ENCODE measurements at places on chromosomes 1 and 21.

DNA sequence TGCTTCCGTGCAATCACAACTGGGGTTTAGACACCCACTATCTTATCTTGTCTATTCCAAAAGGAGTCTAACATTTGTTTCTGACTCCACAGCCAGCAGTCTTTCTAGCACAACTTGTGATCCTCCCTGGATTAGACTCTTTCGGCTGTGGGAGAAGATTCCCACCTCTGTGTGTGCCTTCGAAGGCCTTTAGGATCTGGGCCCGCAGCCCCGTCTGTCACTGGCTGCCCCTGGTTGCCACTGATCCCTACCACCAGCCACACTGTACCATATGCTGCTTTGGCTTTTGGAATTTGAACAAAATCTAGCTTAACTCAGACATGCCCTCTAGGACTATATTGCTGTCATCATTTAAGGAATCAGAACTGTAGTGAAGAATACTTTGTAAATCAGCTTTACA, 18.0 kb downstream of the NTPCR start:
- no peak for DNase-seq

GRCh38 chr1:70348399-70349165, 5.9 kb downstream of the ANKRD13C start:
- peak; percentile 21 for DNase-seq

DNA sequence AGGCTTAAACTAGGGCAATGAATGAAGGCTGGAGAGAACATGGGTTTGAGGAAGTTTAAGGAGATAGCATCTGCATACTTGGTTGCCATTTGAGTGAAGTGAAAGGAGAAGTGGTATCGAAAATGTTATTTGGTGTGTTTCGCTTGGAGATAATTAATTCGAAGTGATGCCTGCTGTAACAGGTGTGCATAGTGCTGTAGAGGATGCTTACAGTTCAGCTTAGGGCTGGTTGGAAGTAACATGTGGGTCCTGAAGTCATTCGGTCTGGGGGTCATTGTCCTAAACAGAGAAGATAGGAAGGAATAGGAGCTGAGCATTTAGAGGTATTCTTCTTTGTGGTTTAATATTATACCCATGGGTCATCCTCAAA, 301 bp upstream of the NUDT17 start:
- no peak for DNase-seq

DNA sequence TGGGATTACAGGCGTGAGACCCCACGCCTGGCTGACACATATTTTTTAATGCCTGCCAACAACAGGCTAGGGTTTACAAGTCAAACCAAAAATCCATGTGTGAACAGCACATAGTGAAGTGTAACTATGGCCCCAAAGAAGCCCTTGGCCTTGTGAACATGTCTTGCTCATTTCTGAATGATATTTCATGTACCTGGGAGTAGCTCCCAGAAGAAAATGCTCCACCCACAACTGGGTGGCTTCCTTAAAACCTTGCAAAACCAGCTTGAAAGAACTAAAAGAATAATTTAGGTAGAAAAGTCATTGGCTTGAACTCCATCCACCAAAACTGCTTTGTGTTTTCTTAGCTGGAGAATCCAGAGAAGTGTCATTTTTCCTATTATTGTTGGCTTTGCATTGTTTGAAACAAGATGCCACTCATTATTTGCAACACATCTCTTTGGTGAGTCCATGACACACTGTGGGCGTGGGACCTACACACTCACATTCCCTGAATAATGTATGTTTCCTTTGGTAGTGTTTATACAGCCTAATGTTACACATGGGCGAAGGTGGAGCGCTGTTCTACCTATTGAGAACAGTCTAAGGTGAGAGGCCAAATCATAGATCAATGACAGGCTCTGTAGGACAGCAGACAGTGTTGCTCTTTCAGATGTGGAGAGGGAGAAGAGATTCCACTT, 28.5 kb upstream of the SDE2 start:
- peak; percentile 26 for DNase-seq

GRCh38 chr21:46048926-46049889, 48.7 kb upstream of the COL6A2 start:
- peak; percentile 100 for DNase-seq

GRCh38 chr1:27114546-27114945, 40.4 kb downstream of the SLC9A1 start:
- no peak for DNase-seq

GRCh38 chr1:71777094-71777493, 505.2 kb downstream of the NEGR1 start:
- DNase-seq: no peak

DNA sequence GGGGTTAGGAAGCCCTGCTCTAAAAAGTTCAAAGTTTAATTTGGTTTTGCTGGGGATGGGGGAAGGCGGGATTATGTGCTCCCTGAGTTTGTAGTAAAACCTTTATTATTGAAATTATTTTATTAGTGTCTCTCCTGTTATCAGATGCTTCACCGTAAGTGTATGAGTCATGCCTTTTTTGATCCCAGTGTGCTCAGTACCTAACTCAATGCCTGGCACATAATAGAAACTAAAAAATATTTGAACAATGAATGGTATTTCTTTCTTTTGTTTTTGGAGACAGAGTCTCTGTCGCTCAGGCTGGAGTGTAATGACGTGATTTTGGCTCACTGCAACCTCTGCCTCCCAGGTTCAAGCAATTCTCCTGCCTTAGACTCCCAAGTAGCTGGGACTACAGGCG, 6.4 kb downstream of the SNRPE start:
- DNase-seq: no peak

- peak; percentile 77 for DNase-seq
These were observed 65.7 kb downstream of the MAP3K7CL start for GRCh38 chr21:29195981-29196669.

GRCh38 chr1:203695116-203695515, 68.5 kb downstream of the ATP2B4 start:
- peak; percentile 21 for DNase-seq

- no peak for DNase-seq
These were observed 276.6 kb downstream of the NFIA start for GRCh38 chr1:61358770-61359455.

DNA sequence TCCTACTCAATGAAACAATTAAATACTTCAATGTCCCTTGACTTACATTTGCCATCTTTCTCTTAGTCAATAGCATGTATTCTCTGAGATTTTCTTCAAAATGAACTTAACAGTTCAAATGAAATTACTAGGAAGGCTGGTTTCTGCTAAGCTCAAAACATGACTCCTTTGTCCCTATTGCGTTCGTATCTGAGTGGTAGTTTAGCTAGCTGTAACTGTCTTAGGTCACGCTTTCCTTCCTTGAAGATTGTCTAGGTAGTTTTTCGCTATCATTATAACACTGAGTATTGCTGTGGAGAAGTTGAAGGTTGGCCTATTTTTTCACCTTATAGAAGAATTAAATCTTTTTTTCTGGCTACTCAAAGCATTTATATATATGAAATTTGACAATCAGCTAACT, 1535.2 kb downstream of the PLA2G4A start:
- DNase-seq: no peak

GRCh38 chr1:196142111-196142640, 466.1 kb downstream of the KCNT2 start:
- DNase-seq: no peak

GRCh38 chr1:2347409-2347785, 44.0 kb downstream of the MORN1 start:
- DNase-seq: no peak

DNA sequence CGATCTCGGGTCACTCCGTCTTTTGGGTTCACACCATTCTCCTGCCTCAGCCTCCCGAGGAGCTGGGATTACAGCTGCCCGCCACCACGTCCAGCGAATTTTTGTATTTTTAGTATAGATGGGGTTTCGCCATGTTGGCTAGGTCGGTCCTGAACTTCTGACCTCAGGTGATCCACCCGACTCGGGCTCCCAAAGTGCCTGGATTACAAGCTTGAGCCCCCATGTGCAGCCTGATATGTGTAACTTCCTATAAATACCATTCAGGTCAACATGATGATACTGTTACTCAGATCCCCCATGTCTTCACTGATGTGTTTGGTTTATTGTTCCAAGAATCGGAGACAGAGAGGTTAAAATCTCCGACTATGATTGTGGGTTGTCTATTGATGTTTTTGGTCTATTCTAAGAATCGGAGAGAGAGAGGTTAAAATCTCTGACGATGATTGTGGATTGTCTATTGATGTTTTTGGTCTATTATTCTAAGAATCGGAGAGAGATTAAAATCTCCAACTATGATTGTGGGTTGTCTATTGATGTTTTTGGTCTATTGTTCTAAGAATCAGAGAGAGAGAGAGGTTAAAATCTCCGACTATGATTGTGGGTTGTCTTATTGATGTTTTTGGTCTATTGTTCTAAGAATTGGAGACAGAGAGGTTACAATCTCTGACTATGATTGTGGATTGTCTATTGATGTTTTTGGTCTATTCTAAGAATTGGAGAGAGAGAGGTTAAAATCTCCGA, 17.0 kb downstream of the C1orf159 start:
- no peak for DNase-seq

GRCh38 chr1:81598623-81599022, 202.1 kb upstream of the ADGRL2 start:
- DNase-seq: no peak

GRCh38 chr21:14583629-14584255, 37.6 kb upstream of the SAMSN1 start:
- no peak for DNase-seq

GRCh38 chr1:225534135-225534534, 106.3 kb upstream of the LBR start:
- no peak for DNase-seq

DNA sequence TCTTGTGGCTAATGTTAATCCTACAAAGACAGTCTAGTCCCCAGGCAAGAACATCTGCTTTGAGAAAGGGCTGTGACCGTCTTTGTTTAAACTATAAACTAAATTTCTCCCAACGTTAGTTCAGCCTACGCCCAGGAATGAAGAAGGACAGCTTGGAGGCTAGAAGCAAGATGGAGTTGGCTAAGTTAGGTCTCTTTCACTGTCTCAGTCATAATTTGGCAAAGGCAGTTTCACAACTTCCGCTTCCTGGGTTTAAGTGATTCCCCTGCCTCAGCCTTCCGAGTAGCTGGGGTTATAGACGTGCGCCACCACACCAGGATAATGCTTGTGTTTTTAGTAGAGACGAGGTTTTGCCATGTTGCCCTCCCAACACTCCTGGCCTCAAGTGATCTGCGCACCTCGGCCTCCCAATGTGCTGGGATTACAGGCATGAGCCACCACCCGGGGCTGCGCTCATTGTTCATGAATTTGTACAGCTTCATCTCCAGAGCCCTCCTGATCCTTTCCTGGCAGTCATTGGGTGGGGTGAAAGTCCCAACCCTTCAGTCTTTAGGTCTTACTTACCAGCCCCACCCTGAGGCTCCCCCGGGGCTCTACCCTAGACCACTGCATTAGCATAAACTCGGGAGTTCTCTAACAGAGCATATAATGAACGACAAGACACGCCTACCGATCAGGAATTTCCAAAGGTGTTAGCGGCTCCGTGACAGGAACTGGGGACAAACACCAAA, 4.9 kb upstream of the MASP2 start:
- no peak for DNase-seq

GRCh38 chr1:5885471-5886139, 106.6 kb downstream of the NPHP4 start:
- DNase-seq: no peak

DNA sequence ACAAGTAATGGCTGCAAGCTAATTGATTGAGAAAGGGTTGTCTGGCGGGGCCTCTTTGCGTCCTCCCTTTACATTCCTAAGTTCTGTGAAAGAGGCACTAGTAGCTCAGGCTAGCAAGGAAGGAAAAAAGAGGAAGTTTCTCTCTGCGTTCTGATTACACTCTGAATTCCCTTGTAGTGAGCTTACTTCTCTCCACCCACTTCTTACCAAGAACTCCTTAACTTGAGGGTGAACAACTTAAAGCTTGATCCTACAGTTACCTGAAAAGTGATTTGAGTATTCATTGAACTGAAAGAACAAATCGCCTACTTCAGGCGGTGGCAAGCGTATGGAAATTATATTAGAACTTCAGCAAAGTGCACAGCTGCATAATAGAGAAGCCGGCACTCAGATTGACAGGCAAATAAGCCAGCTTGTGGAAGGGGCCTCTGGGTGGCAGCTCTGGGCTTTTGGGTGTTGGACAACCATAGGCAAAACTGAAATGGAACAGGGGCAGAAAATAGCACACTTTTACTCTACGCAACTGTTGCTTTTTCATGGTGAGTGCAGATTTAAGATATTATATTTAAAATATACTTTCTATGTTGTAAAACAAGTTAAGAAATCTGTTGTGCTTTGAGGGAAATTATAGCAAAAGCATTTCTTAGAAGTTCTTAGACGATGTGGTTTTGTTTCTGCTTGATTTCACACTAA, 464.5 kb downstream of the USP25 start:
- peak; percentile 78 for DNase-seq

GRCh38 chr1:94759188-94759587, 61.0 kb upstream of the SLC44A3 start:
- no peak for DNase-seq

GRCh38 chr1:55045430-55045829, 6.1 kb downstream of the PCSK9 start:
- no peak for DNase-seq

DNA sequence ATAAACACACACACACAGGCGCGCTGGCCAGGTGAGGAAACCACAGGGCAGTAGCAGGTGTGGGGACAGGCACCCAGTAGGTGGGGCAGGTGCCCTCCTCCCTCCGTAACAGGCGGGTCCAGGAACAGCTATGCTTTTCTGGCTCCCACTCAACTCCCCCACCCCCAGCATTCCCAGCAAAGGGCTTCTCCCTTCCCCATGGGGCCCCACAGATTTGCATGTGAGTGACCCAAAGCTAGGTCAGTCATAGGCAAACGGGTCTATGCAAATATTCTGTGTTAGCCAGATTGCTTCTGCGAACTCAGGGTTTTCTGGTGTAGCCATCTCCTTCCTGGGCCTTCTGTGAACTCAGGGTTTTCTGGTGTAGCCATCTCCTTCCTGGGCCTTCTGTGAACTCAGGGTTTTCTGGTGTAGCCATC, 114.2 kb downstream of the SIK1 start:
- no peak for DNase-seq

GRCh38 chr21:34762786-34763185, 94.0 kb downstream of the CLIC6 start:
- DNase-seq: peak; percentile 62

- no peak for DNase-seq
These were observed 2.0 kb downstream of the TEX46 start for GRCh38 chr1:23013657-23014056.

GRCh38 chr1:29706936-29707335, 470.6 kb downstream of the PTPRU start:
- DNase-seq: peak; percentile 65

- no peak for DNase-seq
These were observed 15.4 kb downstream of the FMOD start for GRCh38 chr1:203335503-203335902.
